ENCODE measurements at places on chromosomes 5 and 9.

DNA sequence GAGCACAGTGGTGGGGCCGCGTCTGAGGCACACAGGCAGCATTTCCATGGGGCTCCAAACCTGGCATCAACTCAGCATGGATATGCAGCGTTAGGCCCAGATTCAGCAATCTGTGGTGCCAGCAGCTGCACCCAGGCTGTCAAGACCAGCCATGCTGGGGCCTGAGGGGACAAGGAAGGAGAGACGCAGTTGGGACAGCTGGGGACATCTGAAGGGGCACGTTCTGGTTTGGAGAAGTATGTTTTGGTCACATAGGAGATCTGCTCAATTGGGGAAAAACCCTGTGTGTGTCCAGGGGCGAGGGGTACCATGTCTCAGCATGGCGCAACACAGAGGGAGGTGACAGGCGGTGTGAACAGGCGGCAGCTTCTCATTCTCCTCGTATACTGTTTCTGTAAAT lies 66.6 kb upstream of the ECM2 start:
- DNase-seq: no peak

DNA sequence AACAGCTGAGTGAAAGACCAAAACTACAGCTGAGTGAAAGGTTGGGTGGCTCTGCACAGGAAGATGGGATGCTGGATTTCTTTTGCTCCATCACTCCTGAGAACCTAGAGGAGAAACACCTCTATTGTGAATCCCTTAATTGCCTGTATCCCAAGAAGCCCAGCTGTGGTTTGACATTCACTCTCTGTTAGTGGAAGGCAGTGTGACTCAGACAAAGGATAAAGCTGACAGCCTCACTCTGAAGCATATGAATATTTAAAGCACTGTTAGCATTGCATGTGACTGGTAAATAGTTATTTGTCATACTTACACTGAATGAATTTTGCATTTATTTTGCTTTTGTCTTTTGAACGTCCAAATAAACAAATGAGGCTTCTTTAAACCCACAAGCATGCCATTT lies 367.1 kb upstream of the RIOK2 start:
- no peak for DNase-seq

DNA sequence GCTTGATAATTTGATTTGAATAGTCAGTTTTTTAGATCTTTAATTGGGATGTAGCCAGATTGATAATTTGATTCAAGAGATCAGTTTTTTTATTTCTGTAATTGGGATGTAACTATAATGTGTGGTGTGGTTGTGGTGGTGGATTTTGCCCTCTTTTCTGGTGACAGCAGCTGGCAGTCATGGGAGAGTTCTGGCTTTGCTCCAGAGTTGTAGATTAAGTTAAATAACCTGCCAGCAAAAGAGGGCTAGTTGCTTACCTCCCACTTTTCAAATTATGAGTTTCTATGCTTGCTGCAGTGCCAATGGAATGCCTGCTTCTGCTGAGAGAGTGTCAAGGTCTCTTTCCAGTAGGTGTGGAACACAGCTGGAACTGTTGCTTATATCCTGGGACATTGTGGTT lies 315.1 kb downstream of the CCDC171 start:
- no peak for DNase-seq

- DNase-seq: no peak
Measured at GRCh38 chr9:135780086-135780485, 78.1 kb downstream of the KCNT1 start.

- DNase-seq: peak; percentile 90
Measured at GRCh38 chr5:57416278-57416994, 66.2 kb downstream of the ACTBL2 start.

GRCh38 chr9:113562653-113563381 lies 99.3 kb downstream of the RGS3 start:
- DNase-seq: no peak

DNA sequence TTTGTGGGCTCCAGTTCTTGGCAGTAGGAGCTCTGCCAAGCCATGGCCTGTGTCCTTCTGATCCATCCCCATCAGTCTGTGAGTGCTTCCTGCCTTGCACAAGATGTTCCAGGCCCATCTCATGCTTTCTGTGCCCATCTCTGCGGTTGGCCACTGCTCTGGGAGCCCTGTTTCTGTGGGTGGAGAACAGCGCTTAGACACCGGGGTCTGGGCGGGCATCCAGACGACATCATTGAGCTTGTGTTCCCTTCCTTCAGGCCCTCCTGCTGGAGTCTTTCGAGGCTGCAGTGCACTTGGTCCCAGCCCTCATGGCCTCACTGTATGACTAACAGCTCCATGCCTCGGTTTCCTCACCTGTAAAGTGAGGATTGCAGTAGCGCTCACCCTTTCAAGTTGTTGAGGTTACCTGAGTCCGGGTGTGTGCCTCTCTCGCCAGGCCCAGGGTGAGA lies 14.9 kb upstream of the CARD19 start:
- DNase-seq: no peak

DNA sequence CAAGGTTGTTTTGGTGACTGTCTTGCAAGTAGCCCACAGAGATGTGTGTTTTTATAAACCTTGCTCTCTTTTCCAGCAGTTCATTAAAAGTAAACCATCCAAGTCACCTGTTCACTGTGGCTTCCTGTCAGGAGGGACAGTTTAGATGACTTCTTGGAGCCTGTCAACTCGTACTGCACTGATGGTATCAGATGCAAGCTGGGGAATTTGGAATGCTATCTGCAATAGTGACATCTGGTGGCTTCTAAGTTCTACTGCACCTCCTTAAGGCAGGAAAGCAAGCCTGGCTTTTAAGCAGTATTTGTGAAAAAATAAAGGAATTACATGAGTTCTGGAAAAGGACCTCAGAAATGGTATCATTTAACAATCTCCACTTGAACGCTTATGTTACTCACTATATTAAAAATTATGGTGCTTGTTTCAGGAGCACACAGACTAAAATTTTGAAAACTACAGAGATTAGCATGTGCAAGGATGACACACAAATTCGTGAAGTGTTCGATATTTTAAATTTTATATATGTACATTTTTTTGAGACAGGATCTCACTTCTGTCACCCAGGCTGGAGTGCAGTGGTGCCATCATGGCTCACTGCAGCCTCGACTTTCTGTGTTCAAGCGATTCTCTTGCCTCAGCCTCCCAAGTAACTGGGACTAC lies 164.0 kb downstream of the TTC39B start:
- no peak for DNase-seq

DNA sequence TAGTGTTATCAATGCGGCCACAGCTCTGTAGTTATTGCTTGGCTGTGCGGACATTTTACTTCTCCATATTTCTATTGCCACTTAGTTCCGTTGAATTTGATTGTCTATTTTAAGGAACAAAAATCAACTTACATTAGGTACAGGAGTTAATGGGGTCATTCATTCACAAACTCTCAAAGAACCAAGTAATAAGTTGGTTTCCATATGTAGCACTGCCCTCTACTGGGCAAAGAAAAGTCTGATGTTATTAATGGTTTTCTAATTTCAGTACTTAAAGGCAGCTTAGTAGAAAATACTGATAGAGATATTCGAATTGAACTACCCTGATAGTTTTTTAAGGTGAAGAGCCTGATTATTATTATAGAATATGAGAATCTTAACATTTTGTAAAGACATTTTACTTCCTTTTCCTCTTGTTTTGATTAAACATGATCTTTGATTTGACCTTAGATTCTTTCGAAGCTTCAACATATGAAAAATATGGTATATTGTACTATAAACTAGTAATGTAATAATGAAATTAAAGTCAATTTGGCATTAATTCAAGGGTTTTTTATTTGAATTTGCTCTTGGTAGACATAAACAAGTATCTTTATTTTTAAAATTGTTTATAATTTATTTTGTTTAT lies 119.5 kb upstream of the CTNND2 start:
- DNase-seq: no peak

DNA sequence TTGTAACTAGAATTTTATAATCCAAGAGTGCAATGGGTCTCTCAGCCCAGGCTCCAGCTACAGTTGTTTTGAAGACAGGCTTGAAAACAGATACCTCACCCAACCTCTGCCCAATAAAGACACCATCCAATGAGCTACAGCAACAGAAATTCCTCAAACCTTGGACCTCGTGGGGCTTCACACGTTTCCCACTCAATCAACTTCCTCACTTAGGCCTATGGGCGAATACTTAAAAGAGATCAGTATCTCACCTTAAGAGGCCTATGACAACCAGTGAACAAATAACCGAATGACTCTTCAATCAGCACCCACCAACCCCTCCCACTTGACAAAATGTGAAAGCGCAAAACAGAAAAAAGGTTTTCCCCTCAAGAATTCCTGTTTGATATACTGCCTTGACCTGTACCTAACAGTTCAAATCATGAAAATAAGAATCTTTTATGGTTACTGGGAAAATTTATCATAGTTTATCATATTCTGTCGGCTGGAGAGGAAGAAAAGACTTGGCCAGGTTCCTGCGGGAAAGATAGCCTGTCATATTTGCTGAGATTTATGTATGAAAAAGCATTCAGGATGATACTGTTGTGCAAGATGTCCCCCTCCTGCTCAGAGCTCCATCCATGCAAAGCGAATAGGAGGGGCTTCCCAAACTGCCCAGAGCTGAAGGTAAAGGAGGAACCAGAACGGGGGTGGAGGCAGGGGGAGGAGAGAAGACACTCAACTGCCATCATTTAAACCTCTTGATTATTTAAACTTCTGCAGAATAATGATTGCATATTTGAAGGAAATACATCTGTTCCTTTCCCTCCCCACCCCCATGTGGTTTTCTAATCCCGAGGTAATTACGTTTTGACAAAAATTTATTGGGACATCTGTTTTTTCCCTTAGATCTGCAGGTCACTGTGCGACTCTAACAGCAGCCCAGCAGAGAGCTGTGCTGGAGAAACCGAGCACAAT lies 256.3 kb downstream of the NFIB start:
- peak; percentile 42 for DNase-seq

DNA sequence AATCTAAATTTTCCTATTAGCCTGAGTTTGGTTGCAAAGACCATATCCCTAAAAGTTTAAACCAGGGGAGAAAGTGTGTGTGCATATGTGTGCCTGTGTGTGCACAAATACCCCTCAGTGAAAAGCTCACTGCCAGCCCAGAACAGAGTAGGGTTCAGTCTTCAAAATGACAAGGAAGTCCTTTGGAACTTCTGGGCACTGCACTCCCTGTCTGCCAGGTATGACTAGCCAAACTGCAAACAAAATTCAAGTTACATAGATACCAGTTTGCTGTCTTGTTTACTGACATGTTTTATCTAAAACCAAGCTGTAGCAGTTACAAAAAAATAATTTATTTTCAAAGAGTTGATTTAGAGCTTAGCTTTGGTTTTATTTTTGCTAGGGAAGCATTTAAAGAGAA lies 100.1 kb downstream of the ARHGEF28 start:
- no peak for DNase-seq

GRCh38 chr5:135250671-135251070 lies 148.4 kb downstream of the MACROH2A1 start:
- no peak for DNase-seq

DNA sequence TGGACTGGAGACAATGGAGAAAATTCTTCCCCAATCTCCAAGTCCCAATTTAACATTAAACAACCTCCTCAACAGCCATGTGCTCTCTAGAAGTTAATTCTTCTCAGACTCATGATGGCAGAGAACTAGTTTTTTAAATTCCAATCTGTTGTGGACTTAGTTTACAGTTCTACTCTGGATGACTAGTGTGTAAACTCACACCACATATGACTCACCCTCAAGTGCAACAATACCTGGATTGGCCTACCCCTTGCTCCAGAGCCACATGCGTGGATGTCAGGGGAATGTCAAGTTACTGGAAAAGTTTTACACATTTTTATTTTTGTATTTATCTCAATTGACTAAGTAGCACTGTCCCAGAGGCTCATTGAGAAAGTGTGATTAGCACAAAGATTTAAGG lies 136.0 kb upstream of the EFNA5 start:
- DNase-seq: no peak

DNA sequence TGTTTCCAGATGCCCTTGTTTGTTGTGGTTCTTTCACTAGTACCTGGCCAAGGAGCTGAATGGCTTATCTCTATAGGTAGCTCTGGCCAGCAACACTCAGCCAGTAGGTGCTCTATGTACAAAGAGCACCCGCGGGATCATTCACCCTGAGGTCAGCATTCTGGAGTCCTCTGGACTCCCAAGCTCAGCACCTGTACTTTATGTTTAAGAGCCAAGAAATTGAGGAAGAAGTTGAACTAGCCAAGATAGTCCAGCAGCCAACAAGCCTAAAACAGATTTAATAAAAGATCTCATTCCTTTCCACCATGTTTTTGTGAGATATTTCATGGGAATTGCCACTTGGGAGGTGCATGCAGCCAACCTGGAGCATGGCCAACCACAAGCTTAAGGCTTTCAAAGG lies 242.6 kb upstream of the PAPPA start:
- no peak for DNase-seq

DNA sequence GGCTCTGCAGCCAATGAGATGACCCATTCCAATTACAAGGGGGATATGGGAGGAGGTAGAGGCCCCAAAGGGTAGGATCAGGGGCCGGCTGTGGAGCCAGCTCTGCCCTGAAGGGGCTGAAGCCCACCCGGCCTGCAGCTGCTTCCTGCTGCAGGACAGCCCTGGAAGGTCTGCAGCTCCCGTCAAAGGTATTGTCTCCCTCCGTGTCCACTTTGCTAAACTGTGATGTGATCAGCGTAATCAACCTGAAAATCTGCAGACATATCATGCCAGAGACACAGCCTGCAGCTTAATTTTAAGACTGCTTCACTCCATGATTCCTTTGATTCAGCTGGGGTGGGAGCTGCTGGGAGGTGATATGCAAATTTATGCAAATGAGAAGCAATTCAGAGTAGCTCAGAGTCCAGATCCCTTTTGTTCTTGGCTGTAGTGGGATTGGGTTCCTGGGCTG lies 90.7 kb downstream of the GADD45G start:
- no peak for DNase-seq

DNA sequence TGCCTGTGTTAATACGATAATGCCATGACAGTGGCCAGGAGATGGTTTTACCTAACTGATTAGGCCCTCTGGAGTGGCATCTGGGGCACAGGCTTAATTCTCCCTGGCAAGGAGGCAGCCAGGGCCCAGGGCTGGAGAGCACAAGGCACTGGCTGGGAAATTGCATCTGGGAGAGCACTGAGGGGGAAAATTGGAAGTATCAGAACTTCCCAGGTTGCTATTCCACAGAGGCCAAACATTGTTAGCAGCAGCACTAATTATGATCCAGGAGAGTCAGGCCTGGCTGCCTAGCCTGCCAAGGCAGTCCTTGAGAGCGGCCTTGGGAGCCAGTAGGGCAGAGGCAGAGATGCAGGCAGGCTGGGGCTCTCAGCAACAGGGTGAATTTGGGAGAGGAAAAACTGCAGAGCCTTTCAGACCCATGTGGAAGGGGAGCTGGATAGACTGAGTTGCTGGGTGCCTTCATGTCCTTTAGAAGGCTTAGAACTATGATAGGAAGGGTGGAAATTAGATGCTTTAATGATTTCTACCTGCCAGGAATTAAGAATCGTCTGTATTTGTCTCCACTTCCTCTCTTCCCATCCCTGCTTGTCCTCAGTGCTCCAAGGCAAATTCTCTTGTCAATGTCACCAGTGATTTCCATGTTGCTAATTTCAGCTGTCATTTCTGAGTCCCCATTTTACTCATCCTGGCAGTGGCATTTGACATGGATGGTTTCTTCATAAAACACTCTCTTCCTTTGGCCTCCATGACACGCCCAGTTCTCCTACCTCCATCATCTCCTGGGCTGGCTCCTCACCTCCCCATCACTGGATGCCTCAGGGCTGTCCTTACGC lies 56.1 kb upstream of the HSPA9 start:
- DNase-seq: no peak

- no peak for DNase-seq
Measured at GRCh38 chr5:135690466-135690865, 111.7 kb upstream of the CXCL14 start.
